Activated CD4-positive, alpha-beta memory T cell treated with anti-CD3 and anti-CD28 coated beads, Interleukin-2, amount 10 ng/mL, durations not matched to agents 7 days and 5 days (primary cell): ENCODE measurements at places on chromosomes 12 and 14. TPM values are rescaled to one million over a fixed set of nuclear protein-coding genes. Genes with fewer than 3 reads are reported as not detected.

Gene ACOT6
- total RNA-seq, result not detected

Gene CABP1
- total RNA-seq, result 0.25 TPM

Gene WNT1
- 0.73 TPM for total RNA-seq

Gene KRT6C
- total RNA-seq, result not detected

Gene NANOG
- not detected for total RNA-seq

Gene TOMM20L
- not detected for total RNA-seq

Gene OR6J1
- total RNA-seq, result not detected

Gene ACSS3
- not detected for total RNA-seq

Gene AGAP2
- 84.5 TPM for total RNA-seq

Gene CBLN3
- total RNA-seq, result 8.6 TPM

Gene CCDC198
- total RNA-seq, result not detected

Gene CTSG
- total RNA-seq, result 0.93 TPM

Gene RD3L
- total RNA-seq, result not detected

Gene TRIP11
- total RNA-seq, result 46.0 TPM

Gene ABCC9
- not detected for total RNA-seq

Gene EPYC
- not detected for total RNA-seq

Gene TCL1A
- total RNA-seq, result not detected

Gene CD9
- 1.0 TPM for total RNA-seq

Gene ATG14
- 5.5 TPM for total RNA-seq

Gene TM9SF1
- total RNA-seq, result 30.8 TPM

Gene CLEC4E
- not detected for total RNA-seq

Gene PITPNM2
- 8.1 TPM for total RNA-seq

Gene OR6C2
- total RNA-seq, result not detected

Gene RHOJ
- not detected for total RNA-seq

Gene TEX52
- total RNA-seq, result not detected

Gene SYCP3
- 0.30 TPM for total RNA-seq

Gene TMTC1
- total RNA-seq, result 0.63 TPM

Gene CDK2
- 98.9 TPM for total RNA-seq

Gene HECTD1
- 85.1 TPM for total RNA-seq

Gene ZNF385A
- 1.2 TPM for total RNA-seq

Gene MYO1H
- total RNA-seq, result not detected

Gene FAM216A
- 16.7 TPM for total RNA-seq

Gene GLT8D2
- not detected for total RNA-seq

Gene DNAAF2
- total RNA-seq, result 7.5 TPM

Gene UNG
- total RNA-seq, result 35.3 TPM

Gene IKZF4
- 17.6 TPM for total RNA-seq

Gene IFNG-AS1
- 0.40 TPM for total RNA-seq

Gene C12orf54
- not detected for total RNA-seq

Gene DIO2
- not detected for total RNA-seq

Gene LMO3
- total RNA-seq, result not detected

Gene TBK1
- total RNA-seq, result 36.0 TPM

Gene PKP2
- total RNA-seq, result not detected

Gene BHLHE41
- total RNA-seq, result not detected

Gene EIF2S3B
- 1.6 TPM for total RNA-seq

Gene SLC10A1
- total RNA-seq, result not detected

Gene DBX2
- total RNA-seq, result not detected
